Foreskin keratinocyte (primary cell): ENCODE measurements at places on chromosomes 12 and 14. TPM values are rescaled to one million over a fixed set of nuclear protein-coding genes. Genes with fewer than 3 reads are reported as not detected.

The TSPAN11 gene
- not detected in 2 replicates for total RNA-seq

- no peak for DNase-seq
Measured at GRCh38 chr14:30657050-30657449, 34.9 kb downstream of the SCFD1 start.

DNA sequence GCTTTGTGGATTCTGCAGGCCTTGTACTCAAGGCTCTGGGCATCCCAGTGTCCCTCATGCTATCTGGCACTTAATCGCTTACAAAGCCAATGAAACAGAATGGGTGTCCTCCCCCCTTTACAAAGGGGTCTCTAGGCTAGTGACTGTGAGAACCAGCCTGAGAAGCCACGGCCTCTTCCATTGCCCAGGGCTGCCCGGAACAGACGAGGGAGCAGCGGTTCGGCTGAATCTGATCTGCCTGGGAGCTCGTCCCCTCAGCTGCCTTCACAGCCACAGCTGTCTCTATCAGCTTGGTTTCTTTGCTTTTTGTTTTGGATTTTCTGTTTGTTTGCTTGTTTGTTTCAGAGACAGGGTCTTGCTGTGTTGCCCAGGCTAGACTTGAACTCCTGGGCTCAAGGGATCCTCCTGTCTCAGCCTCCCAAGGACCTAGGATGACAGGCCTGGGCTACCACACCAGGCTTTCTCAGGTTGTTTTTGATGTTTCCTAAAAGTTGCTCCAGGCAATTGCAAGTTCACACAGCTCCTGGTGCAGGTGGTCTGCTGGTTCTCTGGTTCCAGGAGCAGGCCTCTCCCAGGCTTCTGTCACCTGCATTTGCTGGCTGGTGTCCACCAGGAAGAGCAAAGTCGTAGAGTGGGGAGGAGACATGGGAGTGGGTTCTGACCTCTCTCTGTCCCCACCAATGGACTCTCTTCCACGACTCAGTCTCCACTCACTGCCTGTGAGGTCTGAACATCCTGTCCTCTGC, 10.9 kb upstream of the RIN3 start:
- no peak for DNase-seq

The SLC17A8 gene
- not detected in 2 replicates for total RNA-seq

The PHC1 gene
- 17.1 and 19.6 TPM in 2 replicates for total RNA-seq

GRCh38 chr12:6369916-6370575, 5.3 kb downstream of the SCNN1A start:
- DNase-seq: no peak

- peak; percentile 95 for DNase-seq
Measured at GRCh38 chr12:31325877-31326631, at the start of gene SINHCAF. SINHCAF (minus strand) TSS chr12:31326150; CDS start chr12:31298204, 27,946 bp downstream.

- no peak for DNase-seq
Measured at GRCh38 chr12:124434354-124434753, 133.1 kb downstream of the NCOR2 start.

DNA sequence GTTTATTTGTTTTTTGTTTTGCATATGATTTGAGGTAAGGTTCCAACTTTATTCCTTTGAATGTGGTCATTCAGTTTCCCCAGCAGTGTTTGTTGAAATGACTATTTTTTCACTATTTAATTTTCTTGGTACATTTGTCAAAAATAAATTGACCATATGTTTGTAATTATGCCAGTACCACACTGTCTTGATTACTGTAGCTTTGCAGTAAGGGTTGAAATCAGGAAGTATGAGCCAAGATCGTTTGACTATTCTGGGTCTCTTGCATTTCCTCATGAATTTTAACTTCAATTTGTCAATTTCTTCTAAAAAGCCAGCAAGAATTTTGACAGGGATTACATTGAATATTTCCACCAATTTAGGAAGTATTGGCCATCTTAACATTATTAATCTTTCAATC, 199.3 kb upstream of the PPFIA2 start:
- no peak for DNase-seq

- no peak for DNase-seq
Measured at GRCh38 chr12:91061091-91061490, 3.3 kb upstream of the KERA start.
